Pulmonary artery endothelial cell (primary cell): ENCODE measurements at places on chromosomes 3 and 15. TPM values are rescaled to one million over a fixed set of nuclear protein-coding genes. Genes with fewer than 3 reads are reported as not detected.

DNA sequence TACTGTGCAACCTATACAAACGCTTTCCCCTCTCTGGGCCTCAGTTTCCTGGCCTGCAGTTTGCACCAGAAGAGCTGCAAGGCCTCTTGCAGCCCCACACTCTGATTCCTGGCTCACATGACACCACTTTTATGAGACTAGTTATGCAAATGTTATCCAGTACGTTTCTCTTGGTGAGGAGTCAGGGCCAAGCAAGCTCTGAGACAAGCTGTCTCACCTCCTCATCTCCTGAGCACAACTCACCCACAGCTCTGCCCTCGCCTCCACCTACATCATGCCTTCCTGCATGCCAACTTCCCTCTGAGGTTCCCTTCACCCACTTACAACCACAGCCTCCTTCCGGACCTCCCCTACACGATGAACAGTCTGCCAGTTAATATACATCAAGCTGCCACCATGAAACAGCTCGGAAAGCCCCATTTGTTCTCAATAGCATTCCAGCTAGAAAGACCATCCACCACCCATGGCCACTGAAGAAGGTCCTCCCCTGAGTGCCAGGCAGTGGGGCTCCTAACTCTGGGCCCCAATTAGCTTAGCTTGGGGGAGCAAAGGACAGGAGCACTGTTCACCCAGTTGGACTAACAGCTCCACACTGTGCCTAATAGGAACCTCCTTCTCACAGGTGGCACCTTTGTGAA is 25.0 kb downstream of the CRYGS start:
- DNase-seq, result no peak

DNA sequence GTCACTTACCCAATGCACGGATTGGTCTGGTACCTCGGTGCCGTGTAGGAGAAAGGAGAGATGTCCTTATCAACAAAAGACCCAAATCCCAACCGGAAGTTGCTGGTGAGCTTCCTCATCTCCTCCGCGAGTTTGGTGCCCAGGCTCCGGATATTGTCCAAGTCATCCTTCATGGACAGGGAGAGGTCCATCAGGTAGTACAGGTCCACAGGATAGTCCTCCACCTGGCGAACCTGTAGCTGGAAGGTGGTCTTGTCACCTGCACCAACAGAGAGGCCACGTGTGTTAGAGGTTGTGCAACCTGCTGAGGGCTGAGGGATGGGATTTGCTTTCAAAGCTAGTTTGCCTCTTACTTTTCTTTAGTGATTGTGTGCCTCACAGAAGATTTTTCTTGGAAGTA is 38.9 kb downstream of the ITGB5 start:
- DNase-seq, result no peak

SOX14 gene
- not detected in 2 replicates for total RNA-seq

IL5RA gene
- total RNA-seq, result not detected in 2 replicates

GLT8D1 gene
- 70.2 and 76.6 TPM in 2 replicates for total RNA-seq
